ENCODE measurements at places on chromosomes 13 and 19.
A peak's percentile ranks its signal among the peaks of the same experiment; 100 is the strongest.

DNA sequence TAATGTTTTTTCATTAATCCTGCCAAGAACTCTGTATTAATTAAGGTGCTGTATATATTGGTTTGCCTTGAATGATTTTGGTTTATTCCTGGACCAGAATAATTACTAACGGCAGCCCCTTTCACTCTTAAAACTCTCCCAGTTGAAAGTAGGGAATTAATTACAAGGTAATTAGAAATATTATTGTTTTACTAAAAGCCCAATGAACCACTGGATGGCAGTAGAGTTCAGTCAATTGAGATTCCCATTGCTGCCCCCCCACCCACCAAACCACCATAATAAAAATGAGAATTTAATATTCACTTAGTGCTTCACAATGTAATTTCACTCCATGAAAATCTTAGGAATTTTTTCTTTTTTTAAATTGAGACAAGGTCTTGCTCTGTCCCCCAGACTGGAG lies 13.7 kb downstream of the WBP4 start:
- no peak overlapping the region for H3K27ac ChIP-seq
- H3K36me3 ChIP-seq: peaks cover 79% of the 10 kb centered on the region
- H3K4me3 ChIP-seq: no peak overlapping the region
- H3K27me3 ChIP-seq: no peaks in the 10 kb centered on the region
- H3K4me1 ChIP-seq: no peaks in the 10 kb centered on the region
- no peak for DNase-seq

DNA sequence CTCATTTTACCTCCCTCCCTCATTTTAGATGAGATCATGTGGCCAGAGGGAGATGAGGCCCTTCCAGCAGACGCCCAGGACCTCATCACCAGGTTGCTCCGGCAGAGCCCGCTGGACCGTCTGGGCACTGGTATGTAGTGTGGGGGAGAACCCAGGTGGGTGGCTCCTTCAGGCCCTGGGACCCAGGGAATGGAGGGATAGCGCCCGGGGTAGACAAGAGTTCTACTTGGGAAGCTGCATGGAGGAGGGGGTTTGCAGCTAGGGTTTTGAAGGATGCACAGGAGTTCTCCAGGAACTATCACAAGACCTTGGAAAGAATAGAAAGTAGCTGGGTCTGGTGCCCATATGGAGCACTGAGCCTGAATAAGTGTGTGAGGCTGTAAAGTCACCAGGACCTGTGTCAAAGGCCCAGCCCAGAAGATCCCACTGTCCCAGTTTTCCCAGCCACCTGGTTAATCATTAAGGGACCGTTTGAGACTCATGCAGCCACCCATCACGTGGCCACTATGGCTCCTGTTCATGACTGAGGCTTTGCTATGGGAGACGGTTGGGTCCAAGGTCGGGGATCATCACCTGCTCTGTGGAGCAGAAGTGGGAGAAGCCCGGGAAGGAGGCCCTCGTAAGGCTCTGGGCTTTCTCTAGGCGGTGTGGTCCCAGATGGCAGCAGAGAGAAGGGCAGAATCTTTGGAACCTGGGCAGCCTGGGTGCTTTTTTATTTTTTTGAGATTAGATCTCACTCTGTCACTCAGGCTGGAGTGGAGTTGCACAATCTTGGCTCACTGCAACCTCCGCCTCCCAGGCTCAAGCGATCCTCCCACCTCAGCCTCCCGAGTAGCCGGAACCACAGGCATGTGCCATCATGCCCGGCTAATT lies 17.0 kb upstream of the PIK3R2 start:
- no peaks in the 10 kb centered on the region for H3K4me1 ChIP-seq
- no peak for DNase-seq
- H3K27ac ChIP-seq: no peak overlapping the region
- no peaks in the 10 kb centered on the region for H3K27me3 ChIP-seq
- H3K36me3 ChIP-seq: peaks cover 27% of the 10 kb centered on the region

GRCh38 chr13:106187501-106188095 lies 347.9 kb downstream of the EFNB2 start:
- peaks cover 8% of the 10 kb centered on the region for H3K4me1 ChIP-seq
- no peak overlapping the region for H3K4me3 ChIP-seq
- no peaks in the 10 kb centered on the region for H3K36me3 ChIP-seq
- no peaks in the 10 kb centered on the region for H3K27me3 ChIP-seq

- no peak overlapping the region for H3K4me3 ChIP-seq
- no peak overlapping the region for H3K27ac ChIP-seq
- no peaks in the 10 kb centered on the region for H3K4me1 ChIP-seq
Measured at GRCh38 chr19:2226051-2226839, 9.9 kb downstream of the PLEKHJ1 start.

GRCh38 chr13:48068036-48068435 lies 26.9 kb downstream of the MED4 start:
- H3K27me3 ChIP-seq: no peaks in the 10 kb centered on the region
- H3K4me3 ChIP-seq: no peak overlapping the region
- H3K27ac ChIP-seq: no peak overlapping the region
- no peak for DNase-seq
- peaks cover 5% of the 10 kb centered on the region for H3K4me1 ChIP-seq

- no peaks in the 10 kb centered on the region for H3K27me3 ChIP-seq
- no peak overlapping the region for H3K27ac ChIP-seq
- H3K4me1 ChIP-seq: peaks cover 4% of the 10 kb centered on the region
- H3K4me3 ChIP-seq: no peak overlapping the region
Measured at GRCh38 chr13:100439247-100439970, 149.2 kb downstream of the GGACT start.

DNA sequence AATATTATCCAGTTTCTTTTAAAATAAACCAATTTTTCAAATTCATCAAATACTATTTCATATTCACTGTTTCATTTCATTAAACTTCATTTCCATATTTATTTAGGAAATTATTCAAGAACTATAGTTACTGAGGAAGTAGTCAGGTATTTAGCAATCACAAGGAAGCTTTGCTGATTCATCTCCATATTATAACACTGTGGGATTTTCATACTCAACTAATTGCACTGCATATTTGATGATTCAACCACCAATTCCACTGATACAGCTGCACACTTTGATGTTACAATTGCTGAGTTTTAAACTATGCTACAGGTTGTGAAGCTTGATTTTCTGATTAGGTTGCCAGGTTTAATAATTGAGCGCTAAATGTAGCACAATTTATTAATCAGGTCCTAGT lies 556.8 kb upstream of the SLITRK1 start:
- H3K4me1 ChIP-seq: peaks cover 9% of the 10 kb centered on the region
- H3K4me3 ChIP-seq: no peak overlapping the region
- DNase-seq: no peak
- no peak overlapping the region for H3K27ac ChIP-seq
- no peaks in the 10 kb centered on the region for H3K36me3 ChIP-seq
- H3K27me3 ChIP-seq: no peaks in the 10 kb centered on the region

DNA sequence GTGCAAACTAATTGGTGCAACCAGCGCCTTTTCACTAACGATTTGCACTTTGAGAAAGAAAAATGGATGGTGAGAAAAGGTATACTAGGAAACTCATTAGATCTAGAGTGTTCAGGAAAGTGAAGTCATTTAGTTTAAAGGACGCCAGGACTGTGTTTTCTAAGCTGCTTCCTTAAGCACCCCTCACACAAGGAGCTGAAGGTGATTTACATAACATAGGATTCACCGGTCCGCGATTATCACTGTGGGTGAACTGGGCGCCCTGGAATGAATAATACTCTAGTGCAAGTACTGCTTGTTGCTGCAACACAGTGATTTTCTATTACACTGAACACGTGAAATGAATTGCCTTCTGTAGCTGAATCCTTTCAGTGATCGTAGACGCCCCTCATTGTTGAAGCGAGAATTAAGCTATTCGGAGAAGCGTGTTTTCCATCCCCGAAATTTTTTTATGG lies 2.6 kb upstream of the MAB21L1 start:
- H3K36me3 ChIP-seq: no peaks in the 10 kb centered on the region
- H3K4me3 ChIP-seq: no peak overlapping the region
- no peaks in the 10 kb centered on the region for H3K27me3 ChIP-seq
- no peak for DNase-seq
- H3K4me1 ChIP-seq: peaks cover 4% of the 10 kb centered on the region
- H3K27ac ChIP-seq: no peak overlapping the region

- H3K4me3 ChIP-seq: peak overlapping the region; percentile 45
- peak; percentile 73 for DNase-seq
- no peaks in the 10 kb centered on the region for H3K36me3 ChIP-seq
- peak overlapping the region; percentile 59 for H3K27ac ChIP-seq
- H3K27me3 ChIP-seq: no peaks in the 10 kb centered on the region
Measured at GRCh38 chr19:49056101-49056901, 1.2 kb downstream of the CGB7 start.

GRCh38 chr19:34474233-34474989 lies 7.1 kb upstream of the WTIP start:
- H3K27me3 ChIP-seq: no peaks in the 10 kb centered on the region
- H3K36me3 ChIP-seq: peaks cover 38% of the 10 kb centered on the region
- H3K27ac ChIP-seq: peak overlapping the region; percentile 31

- H3K27me3 ChIP-seq: no peaks in the 10 kb centered on the region
- peak within 1 kb of the TSS; percentile 53 for H3K4me3 ChIP-seq
- no peak for DNase-seq
Measured at GRCh38 chr19:12994701-12995595, at the start of gene NFIX. TSS of gene NFIX (plus strand) at chr19:12995475. CDS start at chr19:12995838, 363 bp downstream.

GRCh38 chr13:96460609-96461008 lies 370.7 kb downstream of the HS6ST3 start:
- H3K4me1 ChIP-seq: no peaks in the 10 kb centered on the region
- DNase-seq: no peak
- no peaks in the 10 kb centered on the region for H3K36me3 ChIP-seq
- no peak overlapping the region for H3K4me3 ChIP-seq
- H3K27me3 ChIP-seq: no peaks in the 10 kb centered on the region
- H3K27ac ChIP-seq: no peak overlapping the region

GRCh38 chr13:25276748-25277147 lies 10.5 kb downstream of the MTMR6 start:
- H3K27me3 ChIP-seq: no peaks in the 10 kb centered on the region
- H3K36me3 ChIP-seq: peaks cover 25% of the 10 kb centered on the region
- no peak overlapping the region for H3K27ac ChIP-seq

DNA sequence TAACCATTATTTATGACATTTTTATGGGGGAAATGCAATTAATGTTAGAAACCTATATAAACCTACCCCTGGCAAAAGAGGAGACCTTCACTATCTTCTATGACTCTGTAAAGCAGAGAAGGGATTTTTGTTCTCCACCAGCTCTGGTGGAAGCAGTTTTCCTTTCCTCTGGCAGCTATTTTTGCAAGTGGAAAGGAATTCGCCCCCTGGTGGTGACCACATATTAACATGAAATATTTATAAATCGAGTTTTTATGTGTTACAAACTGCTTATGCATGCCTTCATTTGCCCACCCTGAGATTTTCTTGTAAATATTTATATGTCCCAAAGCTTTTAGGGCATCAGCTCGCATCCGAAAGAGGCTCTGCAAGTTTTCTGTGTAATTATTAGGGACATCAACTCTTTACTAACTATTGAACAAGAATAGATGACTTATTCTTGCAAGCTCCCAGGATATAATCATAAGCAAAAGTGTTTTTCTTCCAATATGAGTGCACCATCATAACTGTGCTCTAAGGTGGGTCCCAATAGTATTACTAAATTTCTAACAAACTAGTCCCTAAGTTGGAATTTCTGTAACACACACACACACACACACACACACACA lies 62.4 kb downstream of the SERTM1 start:
- H3K27me3 ChIP-seq: no peaks in the 10 kb centered on the region
- no peak for DNase-seq
- H3K27ac ChIP-seq: no peak overlapping the region
- H3K4me3 ChIP-seq: no peak overlapping the region
- no peaks in the 10 kb centered on the region for H3K4me1 ChIP-seq

GRCh38 chr13:77093735-77094134 lies 66.8 kb upstream of the FBXL3 start:
- no peak overlapping the region for H3K27ac ChIP-seq
- H3K36me3 ChIP-seq: peaks cover 38% of the 10 kb centered on the region
- no peaks in the 10 kb centered on the region for H3K4me1 ChIP-seq
- no peaks in the 10 kb centered on the region for H3K27me3 ChIP-seq

- H3K27ac ChIP-seq: no peak overlapping the region
- no peaks in the 10 kb centered on the region for H3K36me3 ChIP-seq
- no peaks in the 10 kb centered on the region for H3K4me1 ChIP-seq
- no peak overlapping the region for H3K4me3 ChIP-seq
- no peaks in the 10 kb centered on the region for H3K27me3 ChIP-seq
Measured at GRCh38 chr13:29050719-29051118, 230.6 kb downstream of the MTUS2 start.

GRCh38 chr19:45498411-45499195 lies at the start of gene PPM1N:
TSS of gene PPM1N (plus strand) at chr19:45498443. CDS start at chr19:45498473, 30 bp downstream.
- H3K36me3 ChIP-seq: no peaks in the 10 kb centered on the region
- peaks cover 6% of the 10 kb centered on the region for H3K4me1 ChIP-seq
- no peak for DNase-seq
